ENCODE measurements at places on chromosomes 4 and X. TPM values are rescaled to one million over a fixed set of nuclear protein-coding genes. Genes with fewer than 3 reads are reported as not detected.
A peak's percentile ranks its signal among the peaks of the same experiment; 100 is the strongest.

DNA sequence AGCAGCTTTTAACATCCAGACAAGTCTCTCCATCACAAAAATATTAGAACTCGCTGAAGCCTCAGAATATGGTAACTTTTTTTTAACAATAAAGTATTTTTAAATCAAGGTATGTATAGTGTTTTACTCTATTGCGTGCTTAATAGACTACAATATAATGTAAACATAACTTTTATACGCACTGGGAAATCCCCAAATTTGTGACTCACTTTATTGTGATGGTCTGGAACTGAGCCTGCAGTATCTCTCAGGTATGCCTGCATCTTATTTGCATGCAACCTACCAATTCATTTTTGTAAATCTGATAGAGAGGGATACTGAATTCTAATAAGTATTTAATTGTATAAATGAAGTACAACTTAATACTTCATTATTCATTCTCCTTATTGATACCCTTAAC is 823.5 kb downstream of the ADGRL3 start:
- no peak for ATAC-seq

DNA sequence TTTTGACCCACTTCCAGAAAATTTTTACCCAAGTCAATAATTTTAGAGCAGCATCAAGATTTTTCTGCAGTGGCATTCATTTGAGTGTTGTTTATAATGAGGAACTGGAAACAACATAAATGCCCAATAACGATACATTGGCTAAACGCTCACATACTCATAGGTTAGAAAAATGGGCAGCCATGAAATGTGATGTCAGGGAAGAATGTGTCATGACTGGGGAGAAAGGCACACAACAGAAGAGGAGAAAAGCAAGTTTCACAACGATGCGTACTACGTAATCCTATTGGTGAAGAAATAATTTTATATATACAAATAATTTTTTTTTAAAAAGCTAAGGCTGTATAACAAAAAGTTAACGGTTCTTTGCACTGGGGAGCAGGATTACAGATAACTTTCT is 33.6 kb upstream of the MAP3K15 start:
- ATAC-seq: no peak

DNA sequence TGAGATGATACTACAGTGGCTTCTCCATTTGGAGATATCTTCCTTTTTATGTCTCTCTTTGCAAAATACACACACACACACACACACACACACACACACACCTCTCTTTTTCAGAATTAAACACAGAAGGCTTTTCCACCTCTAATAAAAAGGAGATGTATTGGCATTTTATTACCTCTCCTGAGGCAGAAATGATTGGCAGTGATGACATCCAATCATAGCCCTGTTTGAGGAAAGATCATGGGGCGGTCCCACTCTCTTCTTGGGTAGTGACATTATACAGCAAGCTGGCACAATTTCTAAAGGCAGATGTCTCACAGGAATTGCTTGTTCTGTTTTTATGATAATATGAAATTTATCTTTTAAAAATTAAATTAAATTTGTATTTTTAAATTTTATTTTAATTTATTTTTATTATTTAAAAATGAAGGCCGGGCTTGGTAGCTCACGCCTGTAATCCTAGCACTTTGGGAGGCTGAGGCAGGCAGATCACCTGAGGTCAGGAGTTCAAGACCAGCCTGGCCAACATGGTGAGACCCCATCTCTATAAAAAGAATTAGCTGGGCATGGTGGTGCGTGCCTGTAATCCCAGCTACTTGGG is 15.6 kb downstream of the CHRNA9 start:
- ATAC-seq: no peak

DNA sequence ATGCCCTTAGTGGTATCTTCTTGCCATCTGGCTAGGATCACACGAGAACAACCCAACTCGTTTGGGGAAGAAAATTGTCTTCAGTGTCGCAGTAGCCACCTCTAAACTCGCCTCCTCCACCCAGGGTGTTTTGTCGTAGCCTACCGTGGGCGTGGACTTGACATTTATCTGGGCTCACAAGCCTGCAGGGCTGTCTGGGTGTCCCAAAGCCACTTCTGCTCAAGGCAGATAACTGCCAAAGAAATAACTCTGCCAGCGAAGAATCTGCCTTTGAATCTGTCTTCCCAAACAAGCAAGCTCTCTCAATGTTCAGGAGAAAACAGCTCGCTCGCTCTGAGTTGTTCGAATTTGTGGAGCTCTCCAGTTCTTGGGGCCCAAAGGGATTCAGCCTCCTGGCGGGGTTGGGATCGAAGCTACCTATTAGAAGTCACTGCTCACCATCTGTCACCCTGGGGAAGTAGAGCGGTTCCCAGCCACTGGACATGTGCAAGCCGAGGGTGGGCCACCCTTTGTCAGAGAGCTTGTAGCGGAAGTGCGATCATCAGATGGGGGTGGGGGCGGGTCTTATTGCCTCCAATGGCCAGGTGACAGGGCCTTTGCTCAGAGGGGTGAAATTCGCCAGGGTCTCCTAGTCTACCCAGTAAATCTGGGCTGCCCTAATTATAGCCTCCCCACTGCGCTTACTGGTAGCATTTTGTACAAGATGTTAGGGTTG is 14.8 kb downstream of the BLOC1S4 start:
- ATAC-seq: no peak

- no peak for ATAC-seq
Observed at GRCh38 chr4:158208963-158209640, 1.2 kb upstream of the TMEM144 start.

- no peak for ATAC-seq
Observed at GRCh38 chr4:152348670-152349069, 187.2 kb downstream of the FBXW7 start.

SPATA4 gene
- total RNA-seq: 0.78 TPM

PHKA1 gene
- total RNA-seq: 3.6 TPM

DNA sequence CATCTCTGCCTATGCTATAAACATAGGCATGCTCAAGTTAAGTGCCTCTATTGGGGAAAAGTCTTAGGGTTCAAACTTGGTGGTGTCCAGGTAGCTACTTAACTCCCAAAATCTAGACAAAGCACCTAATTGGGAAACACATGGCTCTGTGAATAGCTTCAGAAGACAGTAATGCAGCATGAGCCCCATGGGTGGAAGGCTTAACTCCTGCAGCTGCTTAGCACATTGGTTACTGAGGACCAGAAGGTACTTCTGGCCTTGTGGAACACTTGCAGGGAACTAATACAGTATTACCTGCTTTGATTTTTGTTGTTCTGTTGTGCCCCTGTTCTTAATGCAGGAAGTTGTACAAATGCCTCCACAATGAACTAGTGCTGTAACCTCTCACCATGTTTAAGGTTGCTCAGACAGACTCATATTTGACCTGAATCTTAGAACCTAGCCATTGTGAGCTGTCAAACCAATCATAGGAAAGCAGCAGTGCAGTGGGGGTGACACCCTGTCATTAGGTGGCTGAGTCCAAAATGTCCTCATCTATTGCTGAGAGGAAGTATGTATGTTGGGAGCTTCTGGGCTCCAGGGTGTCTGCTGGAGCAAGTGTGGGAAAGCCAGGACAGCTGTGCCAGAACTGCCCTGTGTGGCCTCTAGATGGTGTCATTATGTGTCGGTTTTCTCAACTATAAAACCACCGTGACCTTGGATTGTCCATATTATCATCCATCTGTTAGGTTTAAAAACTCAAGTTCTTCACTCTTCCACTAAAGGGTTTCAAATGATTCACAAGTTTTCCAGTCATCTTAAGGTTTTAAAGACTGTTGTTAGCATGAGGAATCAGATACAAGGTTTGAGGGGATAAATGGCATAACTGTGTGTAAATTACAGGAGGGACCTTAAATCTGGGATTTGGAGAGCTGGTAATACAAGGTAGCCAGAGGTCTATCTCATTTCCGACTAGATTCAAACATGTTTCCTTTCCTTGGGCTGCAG is 69.9 kb upstream of the WDR1 start:
- ATAC-seq: no peak

GRCh38 chrX:15567267-15567666 is 33.5 kb downstream of the ACE2 start:
- ATAC-seq: no peak

STOX2 gene
- total RNA-seq: 21.8 TPM

GRCh38 chr4:1873776-1874175 is 2.6 kb downstream of the NSD2 start:
- ATAC-seq: no peak

DNA sequence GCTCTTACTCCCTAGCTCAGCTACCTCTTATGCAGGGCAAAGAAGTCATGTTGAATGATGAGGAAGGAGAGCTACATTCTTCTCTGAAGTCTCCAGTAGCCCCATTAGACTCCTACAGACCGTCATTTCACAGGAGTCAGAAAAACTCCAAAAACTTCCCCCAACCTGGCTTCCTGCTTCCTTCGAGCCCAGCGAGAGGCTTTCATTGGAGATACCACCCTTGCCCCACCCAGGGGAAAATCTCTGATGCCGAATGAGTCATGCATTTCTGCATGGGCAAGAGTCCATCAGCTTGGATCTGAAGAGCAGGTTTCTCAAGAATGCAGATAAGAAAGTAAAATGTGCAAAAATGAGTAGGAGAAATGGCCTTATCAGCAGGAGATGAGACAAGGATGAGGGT is 53.0 kb downstream of the ARSF start:
- ATAC-seq: no peak

DNA sequence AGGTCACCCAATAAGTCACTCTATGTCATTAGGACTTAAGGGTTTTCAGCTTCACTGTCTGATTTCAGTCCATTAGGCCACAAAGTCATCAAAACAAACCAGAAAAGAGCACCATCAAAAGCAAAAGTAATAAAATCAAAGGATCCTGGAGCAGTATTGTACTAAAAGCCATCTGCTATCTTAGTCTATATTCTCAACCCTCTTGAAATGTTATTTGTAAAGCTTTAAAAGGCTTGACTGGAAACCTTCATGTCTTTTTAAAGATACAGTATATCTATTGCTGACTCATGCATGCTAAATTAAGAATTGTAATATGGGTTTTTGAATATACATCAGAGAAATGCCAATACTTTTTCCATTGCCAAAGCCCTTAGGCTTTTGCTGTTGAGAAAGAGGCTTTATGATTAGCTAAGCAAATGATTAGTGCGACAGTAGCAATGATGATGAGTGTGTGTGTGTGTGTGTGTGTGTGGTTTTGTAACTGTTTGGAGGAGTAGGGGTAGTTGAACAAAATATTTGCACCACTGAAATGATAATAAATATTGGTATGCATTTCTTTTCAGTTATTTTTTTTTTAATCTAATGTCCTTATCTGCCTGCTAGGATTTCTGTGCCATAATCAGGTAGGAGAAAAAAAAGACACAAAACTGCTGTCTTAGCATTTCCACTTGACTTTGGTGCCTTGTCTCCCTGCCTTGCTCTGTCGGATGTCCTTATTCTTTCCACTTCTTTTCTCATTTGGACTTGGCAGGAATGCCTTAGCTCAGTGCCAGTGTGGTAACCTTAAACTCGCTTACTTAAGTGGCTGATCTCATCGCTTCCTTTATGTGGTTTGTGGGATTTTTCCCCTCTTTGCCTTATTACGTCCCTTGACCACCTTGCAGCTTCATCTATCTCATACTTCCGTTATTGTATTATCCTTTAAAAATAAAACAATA is 119.7 kb downstream of the PCDH7 start:
- ATAC-seq: no peak

- no peak for ATAC-seq
Observed at GRCh38 chr4:115249808-115250207, 136.4 kb upstream of the NDST4 start.

DNA sequence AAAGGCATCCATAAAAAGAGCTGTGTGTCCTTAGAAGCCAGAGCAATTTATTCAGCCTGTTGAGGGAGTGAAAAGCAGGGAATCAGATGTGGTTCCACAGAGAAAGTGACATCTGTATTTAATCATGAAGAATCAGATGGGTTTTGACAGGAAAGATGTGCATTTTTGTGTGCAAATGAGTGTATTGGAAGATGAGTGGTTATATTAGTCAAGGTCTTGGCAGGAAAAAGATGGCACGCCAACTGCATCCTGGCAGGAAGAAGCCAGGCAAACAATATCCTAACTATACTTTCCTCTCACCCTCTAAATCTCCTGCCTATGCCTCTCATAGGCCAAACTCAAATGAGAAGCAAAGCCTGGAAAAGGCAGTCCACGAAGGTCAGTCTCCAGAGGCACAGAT is 59.1 kb downstream of the SCFD2 start:
- ATAC-seq: no peak

GRCh38 chr4:59770601-59771264 is 1429.4 kb upstream of the ADGRL3 start:
- ATAC-seq: no peak

CSAG2 gene
- not detected for total RNA-seq

DNA sequence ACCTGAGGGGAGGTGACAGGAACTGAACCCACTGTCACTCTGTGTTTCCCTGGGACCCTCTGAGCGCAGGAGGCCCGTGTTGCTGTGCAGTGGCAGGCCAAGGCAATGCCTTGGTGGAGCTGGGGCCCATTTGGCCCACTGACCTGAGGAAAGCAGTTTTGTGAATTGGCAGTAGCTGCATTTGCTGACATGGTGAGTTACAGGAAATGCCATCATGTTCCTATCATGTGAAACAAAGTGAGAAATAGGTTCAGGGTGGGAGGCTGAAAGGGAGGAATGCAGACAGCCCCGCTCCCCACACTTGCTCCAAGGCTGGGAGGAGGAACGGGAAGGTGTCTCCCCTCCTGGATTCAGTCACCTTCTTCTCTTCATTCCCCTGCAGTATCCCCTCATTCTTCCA is 146.1 kb downstream of the PTTG2 start:
- ATAC-seq: peak; percentile 4

GRCh38 chrX:109283870-109284269 is 198.0 kb downstream of the GUCY2F start:
- ATAC-seq: no peak

DNA sequence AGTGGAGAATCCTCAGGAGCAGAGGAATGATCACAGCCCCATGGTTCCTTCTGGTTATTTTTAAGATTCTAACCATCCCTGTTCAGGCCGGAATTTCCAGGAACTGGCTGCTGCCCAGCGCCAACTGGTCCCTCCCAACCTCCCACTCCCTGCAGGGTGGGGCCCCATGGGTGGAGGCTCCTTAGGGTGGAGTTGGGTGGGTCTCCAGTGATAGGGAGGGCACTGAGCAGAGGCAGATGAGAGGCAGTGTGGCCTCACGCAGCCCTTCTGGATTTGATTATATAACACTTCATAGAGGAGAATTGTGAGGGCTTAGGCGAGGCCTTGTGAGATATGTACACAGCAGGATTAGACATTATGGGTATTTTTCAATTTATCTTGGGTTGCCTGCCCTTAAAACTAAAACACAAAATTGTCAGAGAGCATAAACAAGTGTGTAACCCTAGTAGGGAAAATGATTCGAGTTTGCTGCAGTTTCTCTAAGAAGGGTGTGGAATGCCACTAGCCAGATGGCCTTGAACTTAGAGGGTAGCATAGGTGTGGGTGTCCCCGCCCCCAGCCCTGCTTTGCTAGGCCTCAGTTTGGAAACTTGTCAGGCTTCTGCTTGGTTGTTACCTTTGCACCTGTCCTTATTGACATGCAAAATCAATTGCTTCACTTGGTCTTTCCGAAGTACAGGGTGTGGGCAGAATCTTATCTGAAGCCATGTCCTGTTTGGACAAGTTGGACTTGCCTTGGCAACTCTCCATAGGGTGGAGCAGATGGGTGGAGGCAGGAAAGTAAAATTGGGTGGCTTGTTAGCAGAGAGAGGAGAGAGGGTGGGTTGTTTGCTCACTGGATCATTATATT is 9.4 kb downstream of the KLF3 start:
- peak; percentile 67 for ATAC-seq

UCP1 gene
- 0.16 TPM for total RNA-seq

GRCh38 chr4:139453041-139453370 is 915 bp upstream of the RAB33B start:
- peak; percentile 29 for ATAC-seq

Data from motor neuron (in vitro differentiated cells).